Subcutaneous preadipocyte (primary cell): ENCODE measurements at places on chromosomes 4 and X. TPM values are rescaled to one million over a fixed set of nuclear protein-coding genes. Genes with fewer than 3 reads are reported as not detected.

Gene ADH4
- not detected in 2 replicates for total RNA-seq

Gene F9
- under 0.01 TPM in 1 of 2 replicates, not detected in the other for total RNA-seq

Gene FAT1
- 161 and 172 TPM in 2 replicates for total RNA-seq

Gene NELFA
- total RNA-seq = 22.8 and 25.8 TPM in 2 replicates

Gene SHROOM4
- total RNA-seq = 0.37 and 0.39 TPM in 2 replicates
